ENCODE measurements at places on chromosomes 4 and X.
A peak's percentile ranks its signal among the peaks of the same experiment; 100 is the strongest.

- DNase-seq, result peak; percentile 14
Measured at GRCh38 chrX:53263597-53264094, 17.7 kb downstream of the IQSEC2 start.

DNA sequence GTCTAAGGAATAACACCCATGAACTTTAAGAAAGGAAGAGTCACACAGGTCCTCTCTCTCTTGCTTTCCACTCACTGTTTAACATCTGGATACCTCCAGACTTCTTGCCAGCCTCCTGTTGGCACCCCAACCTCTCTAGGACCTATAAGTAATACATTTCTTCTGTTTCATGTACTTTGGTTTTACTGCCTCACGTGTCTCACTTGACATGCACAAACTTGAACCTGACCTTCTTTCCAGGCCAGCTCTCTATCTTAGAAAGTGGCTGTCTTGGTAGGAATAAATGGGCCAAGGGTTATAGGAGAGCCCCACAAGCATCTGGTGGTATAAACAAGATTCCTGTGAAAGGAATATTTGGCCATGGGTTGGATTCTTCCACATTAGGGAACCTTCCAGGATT lies 614.8 kb upstream of the AGA start:
- DNase-seq, result no peak

GRCh38 chr4:41643331-41643730 lies 105.2 kb downstream of the PHOX2B start:
- no peak for DNase-seq

DNA sequence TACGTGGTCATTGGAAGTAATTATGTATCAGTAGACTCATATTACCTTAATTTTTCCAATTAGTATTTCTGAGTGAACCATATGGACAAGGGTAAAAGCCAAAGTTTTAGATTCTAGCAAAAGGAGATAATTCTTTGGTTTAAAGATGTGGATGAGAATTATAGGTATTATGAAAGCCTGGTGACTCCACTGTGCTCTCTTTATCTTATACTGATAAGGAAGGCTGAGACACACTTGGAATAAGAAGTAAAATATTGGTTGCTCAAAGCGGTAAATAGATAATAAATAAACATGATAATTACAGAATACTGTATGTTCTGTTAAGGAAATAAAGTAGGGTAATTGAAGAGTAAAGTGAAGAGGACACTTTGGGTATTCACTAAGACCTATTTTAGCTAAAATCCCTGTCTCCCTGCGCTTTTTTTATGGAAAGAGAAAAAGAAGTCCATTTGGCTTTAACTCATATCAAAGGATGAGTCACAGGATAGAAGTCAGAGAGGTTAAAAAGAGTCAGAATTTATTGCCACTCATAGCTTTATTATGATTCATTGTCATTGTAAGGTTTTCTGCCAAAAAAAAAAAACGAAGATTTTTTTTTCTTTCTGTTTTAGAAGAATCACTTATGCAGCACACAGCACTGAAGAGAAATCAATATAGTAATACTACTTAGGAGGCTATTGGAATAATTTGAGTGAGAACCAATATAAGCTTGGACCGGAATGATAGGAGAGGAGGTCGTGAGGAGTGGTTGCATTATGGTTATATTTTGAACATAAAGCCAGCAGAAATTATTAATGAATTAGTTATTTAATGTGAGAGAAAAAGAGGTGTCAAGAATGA lies 2463.1 kb downstream of the ARAP2 start:
- peak; percentile 26 for DNase-seq

DNA sequence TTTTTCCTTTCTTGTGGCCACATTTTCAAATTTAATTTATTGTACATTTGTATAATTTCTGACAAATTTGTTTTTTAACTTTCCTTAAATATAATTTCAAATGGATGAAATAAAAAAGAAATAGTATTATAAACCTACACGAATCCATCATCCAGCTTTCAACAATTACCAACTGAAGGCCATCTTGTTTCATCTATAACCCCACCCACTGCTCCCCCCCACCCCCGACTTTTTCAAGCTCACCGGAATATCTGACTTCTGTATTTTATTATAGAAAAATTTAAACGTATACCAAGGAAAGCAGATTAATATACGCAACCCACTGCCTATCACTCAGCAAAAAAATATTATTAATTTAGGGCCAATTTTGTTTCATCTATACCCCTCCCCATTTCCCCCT lies 1.1 kb downstream of the MORF4L2 start:
- DNase-seq, result peak; percentile 9

- no peak for DNase-seq
Measured at GRCh38 chr4:56686537-56687231, 5.6 kb upstream of the HOPX start.

DNA sequence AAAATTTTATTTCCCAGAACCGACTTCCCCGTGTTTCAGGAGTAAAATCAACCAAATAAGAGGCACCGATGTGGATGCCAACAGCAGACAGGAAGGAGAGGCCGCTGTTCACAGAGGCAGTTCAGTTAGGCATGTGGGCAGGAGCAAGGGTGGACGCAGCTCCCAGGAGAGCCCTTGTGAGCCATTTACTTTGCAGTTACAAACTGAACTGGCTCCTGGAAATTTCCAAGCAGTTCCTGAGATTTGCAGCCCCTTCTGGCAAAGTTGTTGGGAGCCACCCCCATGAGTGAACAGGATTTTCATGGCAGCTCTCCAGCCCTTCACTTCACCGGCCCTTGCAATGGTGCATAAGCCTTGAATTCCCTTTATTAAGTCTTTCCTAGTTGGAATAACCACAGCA lies 189.1 kb downstream of the AFAP1 start:
- DNase-seq, result no peak

GRCh38 chrX:18964901-18965300 lies 19.0 kb downstream of the PHKA2 start:
- no peak for DNase-seq

GRCh38 chr4:100848841-100849240 lies 331.0 kb upstream of the EMCN start:
- peak; percentile 16 for DNase-seq

DNA sequence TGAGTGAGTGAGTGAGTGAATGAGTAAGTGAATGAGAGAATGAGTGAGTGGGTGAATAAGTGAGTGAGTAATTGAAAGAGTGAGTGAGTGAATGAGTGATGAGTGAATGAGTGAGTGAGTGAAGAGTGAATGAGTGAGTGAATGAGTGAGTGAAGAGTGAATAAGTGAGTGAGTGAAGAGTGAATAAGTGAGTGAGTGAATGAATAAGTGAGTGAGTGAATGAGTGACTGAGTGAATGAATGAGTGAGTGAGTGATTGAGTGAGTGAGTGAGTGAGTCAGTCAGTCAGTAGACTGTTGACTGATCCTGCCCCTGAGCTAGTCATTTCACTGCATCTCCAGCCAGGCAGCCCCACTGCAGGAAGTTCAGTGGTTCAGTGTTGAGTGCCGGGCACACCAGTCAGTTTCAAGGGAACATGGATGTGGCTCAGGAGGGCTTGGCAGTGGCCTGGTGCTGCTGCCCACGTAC lies 228.4 kb upstream of the PSAPL1 start:
- no peak for DNase-seq

DNA sequence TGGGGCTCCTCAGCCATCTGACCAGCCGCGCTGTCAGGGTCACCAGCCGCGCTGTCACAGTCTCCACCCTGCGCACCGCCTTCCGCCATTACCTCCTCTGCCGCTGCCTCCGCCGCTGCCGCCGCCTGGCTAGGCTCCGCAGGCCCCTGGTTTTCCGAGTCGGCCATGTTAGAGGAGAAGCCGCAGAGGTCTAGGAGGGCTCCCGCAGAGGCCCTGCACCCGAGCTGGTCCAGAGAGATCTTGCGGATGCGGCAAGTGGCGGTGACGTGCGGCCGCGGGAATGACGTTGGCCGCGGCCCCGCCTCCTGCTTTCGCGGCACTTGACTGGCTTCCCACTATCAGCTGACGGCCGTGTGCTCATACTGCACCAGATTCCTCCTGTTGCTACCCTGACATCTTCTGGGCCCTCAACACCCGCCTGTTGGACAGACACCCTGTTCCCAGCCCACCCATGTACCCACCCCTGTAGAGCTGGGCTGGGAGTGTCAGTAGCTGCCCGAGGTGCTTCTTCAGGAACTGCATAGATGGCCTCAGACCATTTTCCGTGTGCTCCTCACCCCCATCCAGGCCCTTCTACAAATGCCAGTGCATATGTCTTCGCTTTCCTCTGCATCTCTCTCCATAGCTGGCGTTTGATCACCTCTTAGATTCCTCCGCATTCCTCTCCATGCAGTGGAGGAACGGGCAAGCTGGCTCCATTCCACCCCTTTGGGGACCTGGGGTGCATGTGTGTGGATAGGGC lies at the start of gene NAP1L5:
NAP1L5 (minus strand) TSS at position 242 of the 742 bp plus-strand sequence; CDS start at position 167, 75 bp downstream.
- DNase-seq, result peak; percentile 66

- no peak for DNase-seq
Measured at GRCh38 chr4:137967480-137968190, 274.5 kb downstream of the SLC7A11 start.

DNA sequence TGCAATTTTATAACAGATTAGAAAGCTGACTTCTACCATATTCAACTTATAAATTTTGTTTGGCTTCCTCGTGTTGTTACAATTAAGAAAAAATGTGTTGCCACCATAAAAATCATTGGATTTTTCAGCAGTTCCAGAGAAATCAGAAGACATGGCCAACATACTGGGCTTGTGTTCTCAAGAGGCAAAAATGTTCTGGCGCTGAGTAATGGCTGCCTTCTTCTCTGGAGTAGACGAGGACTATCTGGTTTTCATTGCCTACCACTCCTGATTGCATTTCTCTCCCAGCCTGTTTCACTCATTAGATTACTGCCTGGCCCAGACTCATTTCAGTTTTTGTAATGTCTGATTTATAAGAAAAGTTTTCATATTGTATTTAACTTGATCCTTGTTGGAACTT lies 122.3 kb downstream of the ARHGAP10 start:
- DNase-seq, result no peak

- DNase-seq, result no peak
Measured at GRCh38 chr4:151553874-151554273, 144.9 kb downstream of the FHIP1A start.

- DNase-seq, result no peak
Measured at GRCh38 chr4:40586034-40586433, 43.6 kb downstream of the RBM47 start.

GRCh38 chr4:25969374-25970155 lies 55.5 kb downstream of the SMIM20 start:
- DNase-seq, result no peak

- DNase-seq, result no peak
Measured at GRCh38 chr4:177033632-177034031, 240.9 kb upstream of the VEGFC start.

DNA sequence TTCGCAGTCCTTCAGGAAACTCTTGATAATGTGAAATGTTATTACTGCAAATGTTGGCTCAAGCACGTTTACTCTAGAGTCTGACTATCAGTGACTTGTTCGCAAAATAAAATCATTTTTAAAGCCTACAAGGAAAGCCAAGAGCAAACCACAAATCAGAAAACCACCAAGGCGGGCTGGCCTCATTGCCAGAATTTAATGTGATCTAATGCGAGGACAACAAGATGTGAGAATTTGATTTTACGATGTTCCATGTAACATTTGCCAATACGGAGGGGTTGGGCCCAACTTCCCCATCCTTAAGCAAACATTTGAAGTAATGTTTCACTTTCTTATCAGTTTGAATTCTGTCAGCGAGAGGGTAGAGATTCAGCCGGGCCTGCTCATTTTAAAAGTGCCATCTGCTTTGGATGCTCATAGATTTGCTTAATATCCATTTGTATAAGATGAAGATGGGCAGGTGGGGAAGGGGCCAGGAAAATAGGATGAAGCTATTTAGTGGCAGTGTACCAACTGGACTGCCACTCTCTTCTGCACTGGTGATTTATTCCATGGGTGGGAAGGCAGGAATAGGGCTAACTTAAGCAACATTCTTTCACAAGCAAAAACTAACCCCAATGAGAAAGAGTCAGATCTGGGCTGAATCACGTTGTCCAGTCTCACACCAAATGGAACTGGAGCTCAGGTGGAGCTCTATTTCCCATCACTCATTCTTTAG lies 225.3 kb downstream of the ANAPC10 start:
- DNase-seq, result no peak

DNA sequence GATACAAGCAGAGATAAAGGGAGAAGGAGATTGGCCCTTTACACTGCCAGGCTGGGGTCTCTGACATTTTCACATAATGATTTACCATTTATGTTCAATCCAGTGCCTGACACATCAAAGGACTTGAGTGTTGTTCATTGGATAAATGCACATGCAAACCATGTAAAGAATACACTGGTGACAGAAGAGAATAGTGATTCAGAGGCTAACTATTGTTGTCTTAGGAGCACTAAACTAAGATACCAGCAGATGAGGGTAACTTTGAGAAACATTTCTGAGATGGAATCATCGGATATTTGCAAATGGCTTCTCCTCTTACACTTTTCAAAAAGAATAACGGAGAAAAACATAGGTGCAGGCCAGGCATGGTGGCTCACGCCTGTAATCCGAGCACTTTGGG lies 67.3 kb upstream of the HHIP start:
- DNase-seq, result no peak

GRCh38 chrX:46994096-46994495 lies 81.9 kb downstream of the JADE3 start:
- peak; percentile 2 for DNase-seq

DNA sequence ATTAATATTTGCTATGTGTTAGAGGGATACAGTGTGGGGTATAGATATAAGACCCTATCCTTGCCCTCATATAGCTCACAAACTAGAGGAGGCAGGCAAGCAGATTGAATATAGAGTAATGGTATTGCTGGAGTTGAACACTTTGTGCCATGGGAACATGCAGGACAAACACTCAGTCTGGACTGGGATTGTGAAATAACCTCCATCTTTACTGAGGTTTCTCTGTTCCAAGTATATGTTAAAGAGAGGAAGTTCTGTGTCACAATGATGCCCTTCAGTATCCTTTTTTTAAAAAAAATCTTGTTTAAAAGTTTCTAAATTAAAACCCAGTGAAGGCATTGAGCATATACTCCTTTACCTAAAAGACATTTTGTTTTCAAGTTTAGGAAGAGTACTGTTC lies 8.7 kb downstream of the FABP2 start:
- DNase-seq, result no peak

DNA sequence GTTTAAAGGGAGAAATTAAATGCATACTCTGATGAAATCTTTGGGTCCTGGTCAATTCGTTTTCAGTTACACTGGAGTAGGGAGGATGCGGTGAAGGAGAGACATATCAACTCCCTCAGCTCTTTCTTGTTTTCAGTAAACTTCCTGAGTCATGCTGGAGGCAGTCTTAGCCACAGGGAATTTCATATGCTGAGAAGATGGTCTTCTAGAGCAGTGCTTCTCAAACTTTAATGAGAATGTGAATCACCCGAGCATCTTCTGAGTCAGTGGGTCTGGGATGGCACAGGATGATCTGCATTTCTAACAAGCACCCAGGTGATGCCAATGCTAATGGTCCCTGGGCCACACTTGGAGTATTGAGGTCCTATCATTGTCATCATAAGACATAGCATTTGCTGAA lies 214.5 kb downstream of the KIT start:
- DNase-seq, result peak; percentile 15

GRCh38 chr4:98977557-98977956 lies 18.0 kb upstream of the METAP1 start:
- DNase-seq, result no peak

DNA sequence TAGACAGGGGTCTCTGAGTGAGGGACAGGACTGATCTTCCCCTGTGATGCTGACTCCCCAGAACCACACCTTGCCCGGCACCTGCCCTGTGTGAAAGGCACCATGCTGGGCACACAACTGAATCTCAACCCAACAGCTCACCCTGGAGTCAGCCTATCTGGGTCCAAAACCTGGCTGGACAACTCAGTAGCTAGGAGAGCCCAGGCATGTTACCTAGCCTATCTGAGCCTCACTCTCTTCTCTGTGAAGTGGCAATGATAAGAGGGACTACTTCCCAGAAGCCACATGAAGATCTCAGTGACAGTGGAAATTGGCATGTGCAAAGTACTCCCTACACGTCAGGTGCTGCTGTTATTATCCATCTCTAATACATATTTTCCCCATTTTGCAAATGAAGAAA lies 44.8 kb upstream of the PPP2R2C start:
- no peak for DNase-seq
